ENCODE measurements at places on chromosomes 16 and 17. TPM values are rescaled to one million over a fixed set of nuclear protein-coding genes. Genes with fewer than 3 reads are reported as not detected.

- DNase-seq = no peak
These were observed 160.3 kb downstream of the RPTOR start for GRCh38 chr17:80704894-80705293.

- no peak for DNase-seq
These were observed 42.8 kb downstream of the TNFRSF13B start for GRCh38 chr17:16929035-16929680.

DNA sequence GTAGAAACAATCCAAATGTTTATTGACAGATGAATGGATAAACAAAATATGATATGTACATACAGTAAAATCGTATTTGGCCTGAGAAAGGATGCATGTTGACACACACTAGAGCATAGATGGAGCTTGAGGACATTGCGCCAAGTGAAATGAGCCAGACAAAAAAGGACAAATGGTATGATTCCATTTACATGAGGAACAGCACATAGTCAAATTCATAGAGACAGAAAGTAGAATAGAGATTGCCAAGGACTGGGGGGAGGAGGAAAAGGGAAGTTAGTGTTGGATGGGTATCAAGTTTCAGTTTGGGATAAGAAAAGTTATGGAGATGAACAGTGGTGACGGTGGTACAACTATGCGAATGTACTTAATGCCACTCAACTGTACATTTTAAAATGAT lies 47.9 kb downstream of the COPRS start:
- DNase-seq = no peak

GRCh38 chr17:47207143-47208067 lies 1.7 kb upstream of the MYL4 start:
- DNase-seq = peak; percentile 42

IRX6 gene
- 0.17 TPM for total RNA-seq

SYCE1L gene
- total RNA-seq = 0.57 TPM

All from esophagus muscularis mucosa (tissue), 4 donors.